Mesothelial cell of epicardium (in vitro differentiated cells): ENCODE measurements at places on chromosomes 4 and X. TPM values are rescaled to one million over a fixed set of nuclear protein-coding genes. Genes with fewer than 3 reads are reported as not detected.

The SCML2 gene
- total RNA-seq: 8.2 to 8.9 TPM (median 8.2 TPM) in 3 replicates

The TRIM75 gene
- not detected in 3 replicates for total RNA-seq

The NDP gene
- total RNA-seq: 0.29 to 0.66 TPM (median 0.45 TPM) in 3 replicates

The GJB1 gene
- total RNA-seq: 0.11 TPM in 1 of 3 replicates, not detected in the others

The REST gene
- 81.9 to 88.3 TPM (median 86.8 TPM) in 3 replicates for total RNA-seq
